ENCODE measurements at places on chromosomes 4 and X.

- no peak for DNase-seq
These were observed 403.0 kb upstream of the HS3ST1 start for GRCh38 chr4:11831739-11832138.

GRCh38 chr4:149095001-149095400 is 652.8 kb upstream of the NR3C2 start:
- no peak for DNase-seq

GRCh38 chr4:24282446-24282845 is 301.9 kb downstream of the DHX15 start:
- DNase-seq: no peak

DNA sequence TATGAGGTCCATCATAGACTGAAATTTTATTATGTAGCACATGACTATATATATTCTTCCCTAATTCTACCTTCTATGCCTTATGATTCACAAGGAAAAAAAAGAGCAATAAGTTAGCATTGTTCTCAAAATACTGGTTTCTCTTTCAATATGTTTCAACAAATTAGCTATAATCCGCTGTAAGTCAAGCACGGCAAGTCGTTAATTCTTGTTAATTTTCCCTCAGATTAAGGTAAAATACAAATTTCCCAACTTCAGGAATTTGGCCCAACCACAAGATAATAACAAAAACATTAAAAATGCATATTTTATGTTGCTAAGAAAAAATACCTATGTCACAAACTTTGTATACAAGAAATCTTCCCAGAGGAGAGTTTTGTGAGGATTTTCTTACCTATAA is 296.5 kb upstream of the GALNTL6 start:
- no peak for DNase-seq

- DNase-seq: no peak
These were observed 134.1 kb upstream of the ARHGEF9 start for GRCh38 chrX:63919081-63919480.

DNA sequence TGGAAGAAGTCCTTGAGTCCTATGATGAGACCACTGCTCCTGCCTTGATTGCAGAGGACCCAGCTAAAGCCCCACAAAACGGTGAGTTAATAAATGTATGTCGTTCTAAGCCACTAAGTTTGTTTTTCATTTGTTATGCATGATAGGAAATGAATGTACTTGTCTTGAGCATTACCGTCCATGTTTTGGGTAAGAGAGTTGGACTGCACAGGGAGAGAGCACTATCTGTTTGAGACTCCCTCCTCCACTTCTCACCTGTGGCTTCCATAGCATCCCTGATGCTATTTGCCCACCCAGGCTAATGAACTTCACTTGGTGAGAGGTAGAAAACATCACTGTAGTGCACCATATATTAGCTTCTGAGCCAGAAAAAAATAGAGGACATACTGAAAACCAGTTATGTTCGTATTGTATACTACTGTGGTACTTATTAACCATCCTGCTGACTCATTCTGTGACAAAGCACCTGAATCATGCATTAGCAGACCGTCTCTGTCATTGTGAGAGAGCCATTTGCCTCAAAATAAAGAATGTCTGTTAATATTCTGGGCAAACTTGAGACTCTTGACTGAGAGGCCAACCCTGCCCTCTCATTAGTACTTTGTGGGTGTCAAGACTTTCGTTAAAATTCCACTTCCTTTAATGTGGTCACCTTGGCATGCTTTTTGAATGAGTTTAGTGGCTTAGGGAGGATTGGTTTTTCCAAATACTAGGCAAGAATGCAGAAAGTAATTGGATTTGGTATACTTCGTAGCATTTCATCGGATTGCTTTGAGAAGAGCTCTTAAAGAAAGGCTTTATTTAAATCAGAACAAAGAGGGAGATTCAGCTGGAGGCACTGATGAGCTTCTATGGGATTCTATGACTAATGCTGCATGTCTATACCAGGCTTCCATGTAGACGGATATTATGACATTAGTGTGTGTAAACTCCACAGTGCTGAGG is 99.3 kb upstream of the GRPR start:
- no peak for DNase-seq

- no peak for DNase-seq
These were observed 31.5 kb upstream of the HPGD start for GRCh38 chr4:174553828-174554227.

DNA sequence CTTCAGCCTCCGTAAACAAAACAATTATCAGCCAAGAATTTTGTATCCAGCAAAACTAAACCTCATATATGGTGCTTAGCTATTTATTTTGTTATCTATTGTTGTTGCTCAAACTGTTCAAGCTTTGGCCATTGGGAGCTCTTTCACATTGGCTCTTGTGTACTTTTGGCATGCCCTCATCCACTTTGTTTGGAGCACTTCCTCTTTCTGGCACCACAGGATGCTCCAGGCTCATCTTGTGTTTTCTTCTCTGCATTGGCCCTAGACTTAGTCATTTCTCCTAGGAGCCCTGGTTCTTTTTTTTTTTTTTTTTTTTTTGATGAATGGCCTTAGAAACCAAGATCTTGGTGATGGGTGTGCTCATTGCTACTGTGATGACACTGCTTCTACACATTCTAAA is 74.5 kb downstream of the DIPK2B start:
- no peak for DNase-seq

DNA sequence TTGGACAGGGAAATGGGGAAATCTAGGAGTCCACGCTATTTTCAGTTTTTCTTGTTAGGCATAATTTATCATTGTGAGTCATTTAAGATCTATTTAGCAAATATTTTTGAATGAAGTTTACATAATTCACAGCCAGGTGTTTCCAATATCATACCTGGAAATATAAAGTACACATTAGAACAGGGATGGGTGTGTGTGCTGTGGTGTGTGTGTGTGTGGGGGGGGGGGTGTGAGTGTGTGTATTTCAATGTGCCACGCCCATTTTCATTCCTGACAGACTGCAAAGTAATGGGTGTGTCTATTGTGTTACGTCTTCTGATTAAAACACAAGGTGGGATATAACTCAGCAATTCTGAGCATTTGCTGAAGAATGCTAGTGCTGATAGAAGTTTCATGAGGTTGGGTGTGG is 33.2 kb downstream of the ARHGAP10 start:
- no peak for DNase-seq

DNA sequence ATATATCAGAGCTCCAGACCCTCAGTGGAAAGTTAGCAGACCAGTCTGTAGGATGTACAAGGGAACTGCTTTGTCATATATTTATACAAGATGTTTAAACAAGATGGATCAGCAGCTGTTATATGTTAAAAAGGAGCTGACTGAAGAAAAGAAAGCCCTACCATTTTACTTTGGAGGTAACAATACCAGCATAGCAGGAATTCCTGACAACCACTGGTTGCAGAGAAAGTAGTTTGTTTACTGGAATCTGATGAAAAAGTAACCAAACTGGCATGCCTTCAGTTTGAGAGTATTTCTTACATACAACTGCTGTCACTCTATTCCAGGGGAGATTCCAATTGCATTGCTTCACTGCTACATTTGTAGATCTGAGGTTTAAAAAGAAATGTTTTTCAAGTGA is 49.5 kb upstream of the GABRQ start:
- DNase-seq: no peak

DNA sequence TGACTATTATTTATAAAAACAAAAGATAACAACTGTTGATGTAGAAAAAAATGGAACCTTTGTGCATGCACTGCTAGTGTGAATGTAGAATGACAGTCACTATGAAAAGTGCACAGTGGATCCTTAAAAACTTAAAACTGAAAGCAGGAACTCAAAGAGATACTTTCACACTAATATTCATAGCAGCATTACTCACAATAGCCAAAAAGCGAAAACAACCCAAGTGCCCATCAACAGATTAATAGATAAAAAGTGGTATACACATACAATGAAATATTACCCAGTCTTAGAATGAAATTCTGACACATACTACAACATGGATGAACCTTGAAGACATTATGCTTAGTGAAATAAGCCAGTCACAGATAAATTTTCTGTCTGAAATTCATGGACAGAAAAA is 23.8 kb downstream of the CENPC start:
- no peak for DNase-seq

- no peak for DNase-seq
These were observed 69.3 kb downstream of the SH3RF1 start for GRCh38 chr4:169201222-169202144.

DNA sequence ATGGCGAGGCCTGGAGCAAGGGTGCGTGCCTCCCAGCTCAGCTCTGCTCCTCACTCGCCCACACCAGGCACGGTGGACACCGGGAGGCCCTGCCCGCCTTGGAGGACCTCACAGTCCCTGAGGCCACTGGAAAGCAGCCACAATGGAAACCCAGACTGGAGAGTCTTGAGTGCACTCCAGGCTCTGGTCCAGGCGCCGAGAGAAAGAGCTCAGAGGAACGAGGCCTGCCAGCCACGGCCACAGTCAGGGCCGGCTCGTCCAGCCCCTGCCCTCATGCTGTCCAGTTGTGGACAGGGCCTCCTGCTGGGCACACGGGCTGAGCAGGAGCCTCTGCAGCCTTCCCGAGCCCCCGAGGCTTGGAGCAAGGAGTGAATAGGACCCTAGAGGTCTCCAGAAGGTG is 53.3 kb upstream of the GRPEL1 start:
- DNase-seq: no peak

- DNase-seq: no peak
These were observed 254.4 kb upstream of the PGRMC2 start for GRCh38 chr4:128542047-128542446.

DNA sequence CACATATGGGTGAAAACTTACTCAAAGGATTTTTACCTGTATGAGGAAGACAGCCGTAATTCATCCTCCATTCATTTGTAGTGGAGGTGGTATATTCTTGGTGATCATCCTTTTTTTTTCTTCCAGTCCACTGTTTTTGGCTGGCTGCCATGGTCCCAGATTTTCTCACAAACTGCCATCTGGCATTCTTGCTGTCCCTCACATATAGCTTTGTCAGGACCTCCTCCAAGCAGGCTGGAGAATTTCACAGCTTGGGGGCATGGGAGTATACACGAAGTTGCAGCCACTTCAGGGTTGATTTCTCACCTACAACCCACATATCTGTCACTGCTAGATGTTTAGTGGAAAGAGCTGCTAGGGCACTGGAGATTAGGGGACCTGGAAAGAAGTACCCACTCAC is 401.0 kb downstream of the IL1RAPL1 start:
- DNase-seq: no peak
